ENCODE measurements at places on chromosomes 13 and 19. TPM values are rescaled to one million over a fixed set of nuclear protein-coding genes. Genes with fewer than 3 reads are reported as not detected.

GRCh38 chr13:54989418-54989817 is 1960.8 kb downstream of the OLFM4 start:
- H3K4me3 ChIP-seq, result no peak overlapping the region
- no peaks in the 10 kb centered on the region for H3K27me3 ChIP-seq
- no peak for DNase-seq
- H3K4me1 ChIP-seq, result no peaks in the 10 kb centered on the region

UPK1A gene
- 0.31 TPM for polyA plus RNA-seq

ZSCAN4 gene
- polyA plus RNA-seq, result not detected

DNA sequence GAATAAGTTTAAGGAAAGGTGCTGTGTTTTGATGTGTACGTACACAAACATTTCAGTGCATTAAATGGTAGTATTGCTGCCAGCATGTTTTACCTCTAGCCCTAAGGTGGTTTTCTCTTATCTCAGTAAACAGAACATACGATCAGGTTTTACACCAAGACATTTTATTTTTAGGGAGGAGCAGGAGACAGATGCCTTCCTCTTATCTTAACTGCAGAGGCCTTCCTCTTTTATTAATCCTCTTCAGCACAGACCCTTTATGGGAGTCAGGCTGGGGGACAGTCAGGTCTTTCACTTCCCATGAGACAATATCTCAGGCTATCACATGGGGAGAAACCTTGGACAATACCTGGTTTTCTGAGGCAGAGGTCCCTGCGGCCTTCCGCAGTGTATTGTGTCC is 14.9 kb upstream of the ZNF611 start:
- no peaks in the 10 kb centered on the region for H3K4me1 ChIP-seq
- H3K36me3 ChIP-seq, result no peaks in the 10 kb centered on the region
- DNase-seq, result no peak
- H3K27ac ChIP-seq, result no peak overlapping the region

EPSTI1 gene
- 0.89 TPM for polyA plus RNA-seq

Measured in psoas muscle (tissue), 8 donors.